Hematopoietic multipotent progenitor cell treated with erythropoietin and hydrocortisone succinate and interleukin-3 and kit ligand, for 15 days (in vitro differentiated cells): ENCODE measurements at places on chromosomes 2 and 18.

GRCh38 chr18:57627488-57627887 lies 5.9 kb upstream of the NARS1 start:
- DNase-seq = no peak

GRCh38 chr2:75716406-75716805 lies 5.7 kb upstream of the GCFC2 start:
- DNase-seq = no peak

DNA sequence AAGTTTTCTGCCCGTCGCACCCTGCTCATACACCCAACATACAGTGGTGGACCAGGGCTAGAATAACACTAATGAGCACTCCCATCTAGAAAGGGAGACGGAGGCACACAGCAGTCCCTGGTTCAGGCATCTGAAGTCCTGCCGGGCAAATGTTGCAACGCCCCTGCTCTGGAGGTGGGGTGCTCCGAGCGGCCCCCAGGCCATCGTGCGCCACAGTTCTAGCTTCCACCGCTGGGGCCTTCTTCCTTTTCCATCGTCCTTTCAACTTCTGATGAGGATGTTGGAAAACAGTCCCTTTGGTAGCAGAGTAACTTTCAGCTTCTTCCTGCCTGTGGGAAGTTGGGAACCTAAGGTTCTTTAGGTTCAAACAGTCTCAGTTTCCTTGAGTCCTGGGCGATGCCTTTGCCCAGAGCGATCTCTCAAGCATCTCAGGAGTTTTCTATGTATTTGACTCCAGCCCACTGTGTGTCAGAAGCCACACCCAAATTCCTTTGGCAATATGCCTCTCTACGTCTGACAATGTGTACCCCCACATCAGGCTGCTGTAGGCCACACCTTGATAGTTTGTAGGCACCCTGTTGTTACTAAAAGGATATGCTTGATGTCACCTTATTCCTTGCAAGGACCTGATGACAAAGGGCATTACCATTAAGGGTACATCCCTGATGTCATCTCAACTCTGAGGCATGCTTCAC lies 258.8 kb downstream of the GLI2 start:
- no peak for DNase-seq

- no peak for DNase-seq
Measured at GRCh38 chr2:128503399-128504245, 185.0 kb upstream of the HS6ST1 start.

DNA sequence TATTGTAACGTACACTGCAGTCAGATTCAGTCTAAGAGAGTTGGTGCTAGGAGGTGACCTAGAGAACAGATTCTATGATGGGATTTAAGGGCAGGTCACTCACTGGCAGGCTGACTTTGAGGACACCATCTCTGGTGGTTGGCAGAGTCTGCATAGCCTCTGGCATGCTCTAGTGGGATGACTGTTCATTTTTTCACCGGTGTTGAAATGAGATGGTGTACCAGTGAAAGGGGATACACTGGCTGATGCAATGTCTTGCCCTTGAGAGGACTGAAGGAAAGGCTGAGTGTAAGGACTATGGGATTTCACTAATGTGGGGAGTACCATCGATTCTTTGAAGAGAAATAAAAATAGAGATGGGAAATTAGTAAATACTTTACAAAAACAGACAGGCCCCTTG lies 186.9 kb upstream of the PIEZO2 start:
- no peak for DNase-seq

DNA sequence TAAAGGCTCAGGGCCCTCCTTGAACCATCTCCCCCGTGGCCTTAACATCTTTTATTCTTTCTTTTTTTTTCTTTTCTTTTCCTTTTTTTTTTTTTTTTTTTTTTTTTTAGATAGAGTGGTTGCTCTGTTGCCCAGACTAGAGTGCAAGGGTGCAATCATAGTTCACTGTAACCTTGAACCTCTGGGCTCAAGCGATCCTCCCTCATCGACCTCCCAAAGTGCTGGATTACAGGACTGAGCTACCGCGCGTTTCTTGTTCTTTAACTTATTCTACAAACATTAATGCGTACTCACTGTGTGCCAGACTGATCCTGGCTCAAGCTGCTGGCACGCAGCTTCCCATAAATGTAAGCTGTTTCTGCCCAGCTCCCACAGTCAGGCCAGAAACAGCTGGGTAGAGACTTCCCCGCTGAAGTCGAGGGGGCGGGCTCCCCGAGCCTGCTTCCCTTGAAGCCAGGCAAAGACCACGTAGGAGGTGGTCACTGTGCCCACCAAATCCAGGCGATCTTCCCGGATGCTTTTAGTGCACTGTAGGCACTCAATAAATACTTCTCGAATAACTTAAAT lies 29.2 kb upstream of the ATP6V1B1 start:
- DNase-seq = no peak

GRCh38 chr2:211845338-211846035 lies 693.1 kb downstream of the ERBB4 start:
- DNase-seq = no peak

DNA sequence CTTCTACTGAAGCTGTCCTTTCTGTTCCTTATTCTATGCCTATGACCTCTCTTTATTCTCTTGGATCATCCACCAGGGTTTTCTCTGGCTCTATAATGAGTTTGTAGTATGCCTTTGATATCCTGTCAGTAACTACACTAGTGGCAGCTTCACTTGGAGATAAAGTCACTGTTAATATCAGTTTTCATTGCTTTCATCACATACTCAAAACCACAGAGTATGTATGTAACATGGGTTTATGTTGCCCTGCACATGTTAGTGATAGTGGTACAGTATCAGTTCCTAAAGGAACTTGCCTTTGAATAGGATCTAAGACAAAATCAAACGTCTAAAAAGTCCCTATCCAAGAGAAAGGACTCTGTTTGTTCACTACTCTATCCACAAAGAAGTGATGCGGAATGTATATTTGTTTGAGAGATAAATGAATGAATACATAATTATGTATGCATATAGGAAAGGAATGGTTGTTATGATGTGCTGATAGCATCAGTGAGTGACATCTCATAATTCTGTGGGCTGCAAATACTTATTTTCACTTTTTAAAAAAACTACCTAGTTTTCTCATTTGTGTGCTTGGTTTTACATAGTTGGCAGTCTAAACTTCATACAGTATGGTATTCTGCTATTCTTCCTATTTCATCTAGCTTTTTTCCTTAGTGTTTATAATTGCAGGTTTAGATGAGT lies 45.1 kb downstream of the TET3 start:
- no peak for DNase-seq
